ENCODE measurements at places on chromosomes 1 and 21.

- no peak for DNase-seq
- no peaks in the 10 kb centered on the region for H3K36me3 ChIP-seq
- peaks cover 9% of the 10 kb centered on the region for H3K4me1 ChIP-seq
- H3K27ac ChIP-seq = peak overlapping the region; percentile 3
These were observed 730.9 kb upstream of the ADGRL2 start for GRCh38 chr1:81069856-81070255.

GRCh38 chr1:50272912-50273311 lies 150.3 kb downstream of the DMRTA2 start:
- no peak overlapping the region for H3K27ac ChIP-seq
- H3K4me1 ChIP-seq = no peaks in the 10 kb centered on the region
- H3K36me3 ChIP-seq = no peaks in the 10 kb centered on the region
- H3K27me3 ChIP-seq = no peaks in the 10 kb centered on the region
- no peak for DNase-seq
- no peak overlapping the region for H3K4me3 ChIP-seq

GRCh38 chr1:224533517-224533916 lies 82.6 kb upstream of the CNIH3 start:
- H3K4me1 ChIP-seq = peaks cover 10% of the 10 kb centered on the region
- no peaks in the 10 kb centered on the region for H3K27me3 ChIP-seq
- DNase-seq = no peak
- no peak overlapping the region for H3K4me3 ChIP-seq
- no peaks in the 10 kb centered on the region for H3K36me3 ChIP-seq
- no peak overlapping the region for H3K27ac ChIP-seq

DNA sequence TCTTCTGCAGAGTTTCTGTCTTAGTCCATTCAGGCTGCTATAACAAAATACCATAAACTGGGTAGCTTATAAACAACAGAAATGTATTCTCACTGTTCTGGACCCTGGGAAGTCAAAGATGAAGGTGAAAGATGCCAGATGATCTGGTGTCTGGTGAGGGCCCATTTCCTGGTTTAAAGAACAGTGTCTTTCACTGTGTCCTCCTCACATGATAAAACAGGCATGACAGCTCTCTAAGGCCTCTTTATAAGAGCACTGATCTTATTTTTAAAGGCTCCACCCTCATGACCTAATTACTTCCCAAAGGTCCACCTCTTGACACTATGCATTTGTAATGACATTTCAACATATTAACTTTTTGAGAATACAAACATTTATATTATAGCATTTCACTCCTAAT lies 250.2 kb upstream of the ZRANB2 start:
- H3K36me3 ChIP-seq = no peaks in the 10 kb centered on the region
- no peaks in the 10 kb centered on the region for H3K27me3 ChIP-seq
- no peak for DNase-seq
- no peaks in the 10 kb centered on the region for H3K4me1 ChIP-seq

DNA sequence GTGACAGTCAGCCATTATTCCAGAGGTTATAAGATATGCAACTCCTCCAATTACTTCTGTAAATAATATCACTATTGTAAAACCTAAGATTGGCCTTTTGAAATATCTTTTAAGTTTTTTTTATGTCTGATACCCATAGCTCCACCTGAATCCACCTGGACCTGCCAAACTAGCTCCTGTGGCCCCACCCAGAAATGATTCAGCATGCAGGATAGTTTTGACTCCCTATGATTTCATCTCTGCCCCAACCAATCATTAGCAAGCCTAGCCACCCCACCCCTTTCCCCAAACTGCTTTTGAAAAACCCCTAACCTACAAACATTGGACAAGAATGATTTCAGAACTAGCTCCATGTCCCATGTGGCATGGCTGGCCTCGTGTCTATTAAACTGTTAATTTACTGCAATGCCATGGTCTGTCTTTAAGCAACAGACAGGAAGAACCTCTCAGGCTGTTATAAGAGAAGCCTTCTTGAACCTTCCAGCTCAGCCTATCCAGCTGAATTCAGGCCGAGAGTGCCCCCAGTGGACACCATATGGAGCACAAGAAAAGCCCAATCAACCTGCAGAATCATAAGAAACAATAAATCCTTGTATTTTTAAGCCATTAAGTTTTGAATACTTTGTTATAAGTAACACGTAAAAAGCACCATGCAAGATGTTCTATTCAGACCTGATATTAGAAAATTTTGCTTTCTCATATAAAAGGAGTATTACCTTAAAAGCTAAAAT lies 263.0 kb upstream of the ZRANB2 start:
- no peaks in the 10 kb centered on the region for H3K27me3 ChIP-seq
- no peak overlapping the region for H3K27ac ChIP-seq
- no peak for DNase-seq

DNA sequence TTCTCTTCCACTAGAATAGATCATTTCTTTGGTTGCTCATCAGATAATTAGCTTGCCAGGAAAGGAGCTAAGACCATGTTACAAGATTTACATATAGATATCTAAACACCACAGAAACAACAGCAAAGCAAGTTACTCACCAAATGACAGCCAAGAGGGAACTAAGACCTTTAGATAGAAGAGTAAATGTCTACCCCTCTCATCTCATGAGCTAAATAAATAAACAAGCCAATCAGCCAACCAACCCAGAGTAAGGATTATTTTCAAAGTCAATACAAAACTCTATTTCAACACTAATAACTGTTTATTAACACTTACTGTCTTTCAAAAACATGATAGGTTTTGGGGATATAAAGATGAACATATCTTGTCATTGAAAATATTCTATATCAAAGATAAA lies 474.7 kb downstream of the LMO4 start:
- no peaks in the 10 kb centered on the region for H3K36me3 ChIP-seq
- no peak for DNase-seq
- H3K27me3 ChIP-seq = no peaks in the 10 kb centered on the region

DNA sequence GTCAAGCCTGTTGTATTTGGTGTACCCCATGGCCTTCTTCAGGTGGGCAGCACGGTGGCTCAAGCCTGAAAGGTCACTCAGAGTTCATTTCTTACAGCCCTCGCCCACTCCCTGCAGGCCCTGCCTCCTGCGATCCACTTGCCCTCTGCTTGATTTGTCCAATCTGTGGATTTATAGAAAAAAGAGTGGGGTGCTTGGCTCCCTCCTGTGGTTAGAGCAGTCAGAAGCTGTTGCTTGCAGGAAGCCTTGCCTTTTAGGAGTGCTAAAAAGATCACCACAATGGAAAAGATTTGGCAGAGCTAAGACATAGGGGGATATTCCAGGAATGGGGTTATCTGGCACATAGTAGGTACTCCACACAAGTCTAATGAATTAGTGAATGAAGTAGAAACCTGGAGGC lies 108.0 kb upstream of the TRABD2B start:
- no peaks in the 10 kb centered on the region for H3K4me1 ChIP-seq
- no peak overlapping the region for H3K4me3 ChIP-seq
- peaks cover 7% of the 10 kb centered on the region for H3K27me3 ChIP-seq
- no peak for DNase-seq
- H3K36me3 ChIP-seq = no peaks in the 10 kb centered on the region

DNA sequence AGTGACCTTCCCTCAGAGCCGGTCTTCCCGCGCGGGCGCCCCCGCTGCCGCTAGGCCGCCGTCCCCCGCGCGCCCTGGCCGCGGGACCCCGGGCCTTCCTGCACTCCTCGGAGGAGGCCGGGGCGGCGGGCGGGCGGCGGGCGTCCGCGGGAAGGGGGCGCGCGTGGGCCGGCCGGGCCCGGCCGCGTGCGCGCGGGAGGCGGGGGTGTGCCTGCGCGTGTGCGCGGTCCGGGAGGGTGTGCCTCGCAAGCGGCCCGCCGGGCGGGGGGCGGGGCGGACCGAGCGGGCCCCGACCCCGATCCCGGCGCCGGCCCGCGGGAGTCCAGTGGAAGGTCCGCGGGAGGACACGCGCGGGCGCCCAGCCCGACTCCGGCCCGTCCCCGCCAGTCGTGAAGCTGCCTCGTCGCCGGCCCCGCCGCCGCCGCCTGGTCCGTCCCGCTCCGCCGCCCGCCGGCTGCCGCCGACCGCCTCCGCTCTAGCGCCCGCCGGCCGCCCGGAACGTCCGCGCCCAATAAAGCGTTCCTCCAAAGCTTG lies 438 bp downstream of the MRPS6 start:
- peak overlapping the region; percentile 84 for H3K27ac ChIP-seq
- peak overlapping the region; percentile 93 for H3K4me3 ChIP-seq
- H3K27me3 ChIP-seq = no peaks in the 10 kb centered on the region
- peaks cover 46% of the 10 kb centered on the region for H3K4me1 ChIP-seq
- peaks cover 28% of the 10 kb centered on the region for H3K36me3 ChIP-seq

- DNase-seq = no peak
- no peak overlapping the region for H3K27ac ChIP-seq
- peaks cover 33% of the 10 kb centered on the region for H3K27me3 ChIP-seq
- H3K4me1 ChIP-seq = peaks cover 13% of the 10 kb centered on the region
- peaks cover 3% of the 10 kb centered on the region for H3K36me3 ChIP-seq
These were observed 258.9 kb downstream of the SETD4 start for GRCh38 chr21:35801391-35801790.

- H3K27me3 ChIP-seq = no peaks in the 10 kb centered on the region
- no peak for DNase-seq
- H3K4me1 ChIP-seq = peaks cover 17% of the 10 kb centered on the region
- no peaks in the 10 kb centered on the region for H3K36me3 ChIP-seq
These were observed 7.6 kb upstream of the S100A11 start for GRCh38 chr1:152044386-152044785.

GRCh38 chr21:35548904-35549615 lies 500.0 kb upstream of the RUNX1 start:
- peaks cover 2% of the 10 kb centered on the region for H3K4me1 ChIP-seq
- H3K4me3 ChIP-seq = no peak overlapping the region
- H3K27ac ChIP-seq = no peak overlapping the region

GRCh38 chr1:61523893-61524605 lies 200.9 kb downstream of the TM2D1 start:
- H3K4me1 ChIP-seq = peaks cover 5% of the 10 kb centered on the region
- no peak overlapping the region for H3K27ac ChIP-seq
- no peak overlapping the region for H3K4me3 ChIP-seq
- no peak for DNase-seq
- no peaks in the 10 kb centered on the region for H3K36me3 ChIP-seq
- peaks cover 20% of the 10 kb centered on the region for H3K27me3 ChIP-seq

DNA sequence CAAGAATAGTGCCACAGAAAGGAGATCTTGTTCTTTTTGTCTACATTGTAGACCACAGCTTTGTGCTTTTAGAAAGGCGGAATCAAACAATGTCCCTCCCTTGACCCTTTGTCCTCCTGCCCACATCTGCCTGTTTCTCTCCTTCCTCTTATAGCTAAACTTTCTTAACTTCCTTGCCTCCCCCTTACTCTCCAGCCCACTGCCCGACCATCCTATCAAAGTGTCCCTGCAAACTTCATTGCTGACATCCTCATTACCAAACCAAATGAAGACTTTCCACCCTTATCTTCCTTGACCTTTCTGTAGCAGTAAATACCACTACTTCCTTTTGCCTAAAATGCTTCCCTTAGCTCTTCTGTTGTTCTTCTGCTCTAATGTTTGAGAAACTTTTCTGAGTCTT lies 5.0 kb downstream of the SELP start:
- DNase-seq = no peak
- H3K4me3 ChIP-seq = no peak overlapping the region

DNA sequence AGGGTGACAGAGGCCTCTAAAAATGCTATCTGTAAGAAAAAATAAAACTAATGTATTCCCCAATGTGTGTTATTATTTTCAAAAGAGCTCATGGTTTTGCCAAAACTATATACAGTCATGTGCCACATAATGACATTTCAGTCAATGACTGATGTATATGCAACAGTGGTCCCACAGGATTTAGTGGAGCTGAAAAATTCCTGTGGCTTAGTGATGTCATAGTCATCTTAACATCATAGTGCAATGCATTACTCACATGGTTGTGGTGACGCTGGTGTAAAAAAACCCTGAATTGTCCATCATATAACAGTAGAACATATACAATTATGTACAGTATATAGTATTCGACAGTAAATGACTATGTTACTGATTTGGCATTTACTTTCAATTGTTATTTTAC lies 172.4 kb downstream of the CACNA1E start:
- no peaks in the 10 kb centered on the region for H3K4me1 ChIP-seq
- no peaks in the 10 kb centered on the region for H3K27me3 ChIP-seq
- H3K36me3 ChIP-seq = no peaks in the 10 kb centered on the region

- no peak for DNase-seq
- H3K27me3 ChIP-seq = no peaks in the 10 kb centered on the region
- peaks cover 24% of the 10 kb centered on the region for H3K4me1 ChIP-seq
- peak overlapping the region; percentile 65 for H3K27ac ChIP-seq
These were observed 362.0 kb downstream of the ADGRL2 start for GRCh38 chr1:82162486-82163420.

DNA sequence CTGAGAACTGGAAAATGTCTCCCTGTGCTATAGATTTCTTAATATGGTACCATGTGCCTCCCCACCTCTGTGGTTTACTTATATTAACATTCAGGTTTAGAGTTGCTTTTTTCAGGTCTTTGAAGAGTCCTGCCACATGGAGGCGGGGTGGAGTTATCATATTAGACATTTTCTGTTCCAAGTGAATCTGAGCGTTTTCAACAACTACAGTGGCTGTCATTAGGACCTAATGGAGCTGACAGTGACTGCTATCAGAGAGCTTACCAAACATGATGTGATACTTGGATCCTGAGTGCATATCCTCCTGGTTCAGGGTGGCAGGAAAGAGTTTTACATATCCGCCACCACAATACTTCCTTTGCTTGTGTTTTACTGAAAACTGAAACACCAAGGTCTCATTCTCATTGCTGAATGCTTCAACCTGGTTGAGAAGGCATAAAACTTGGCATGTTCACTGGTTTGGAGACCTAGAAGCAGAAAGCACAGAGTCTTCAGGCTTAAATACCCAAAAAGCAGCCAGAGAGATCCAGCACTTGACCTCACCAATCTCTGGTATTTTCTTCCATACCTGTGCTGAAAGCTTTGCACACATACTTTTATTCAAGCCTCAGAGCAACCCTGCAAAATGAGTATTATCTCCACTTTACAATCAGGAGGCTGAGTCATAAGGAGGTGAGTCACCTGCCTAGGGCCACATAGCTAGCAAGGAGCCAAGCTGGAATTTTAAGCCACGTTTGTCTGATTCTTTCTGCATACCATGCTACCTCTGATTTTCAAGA lies 47.4 kb upstream of the OSBPL9 start:
- H3K27me3 ChIP-seq = no peaks in the 10 kb centered on the region
- H3K4me3 ChIP-seq = no peak overlapping the region
- no peak overlapping the region for H3K27ac ChIP-seq
- no peak for DNase-seq

DNA sequence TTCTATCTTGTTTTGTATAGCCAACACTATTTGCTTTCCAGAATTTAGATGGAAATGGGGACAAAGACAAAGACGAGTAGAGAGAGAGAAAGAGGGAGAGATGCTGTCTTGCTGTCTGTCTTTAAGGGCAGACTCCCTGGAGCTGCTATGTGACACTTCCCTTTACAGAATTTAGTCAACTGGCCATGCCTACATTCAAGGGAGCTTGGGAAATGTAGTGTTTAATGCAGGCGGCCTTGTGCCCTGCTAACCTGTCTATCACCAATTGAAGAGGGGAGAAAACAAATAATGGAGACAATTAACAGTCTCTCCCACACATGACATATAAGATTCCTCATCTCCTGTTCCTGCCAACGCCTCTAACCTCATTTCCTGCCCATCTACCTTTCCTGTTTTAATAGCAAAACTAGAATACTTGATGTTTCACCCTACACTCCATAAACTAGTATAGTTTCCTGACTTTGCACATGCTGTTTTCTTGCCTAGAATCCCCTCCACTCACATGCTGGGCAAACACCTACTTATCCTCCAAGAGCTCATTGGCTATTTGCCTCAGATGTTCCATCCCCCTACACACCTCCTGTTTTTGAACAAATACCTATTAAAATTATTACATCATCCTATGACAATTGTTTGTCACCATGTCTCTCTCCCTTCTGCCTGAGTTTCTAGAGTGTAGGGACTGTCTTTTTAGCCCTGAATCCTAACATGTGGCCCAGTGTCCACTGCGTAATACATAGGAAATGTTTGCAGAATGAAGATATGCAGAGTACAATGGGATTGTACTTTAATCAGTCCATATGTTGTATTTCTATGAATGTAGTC lies 117.2 kb downstream of the SLC25A24 start:
- no peaks in the 10 kb centered on the region for H3K36me3 ChIP-seq
- H3K4me3 ChIP-seq = no peak overlapping the region

All from osteocyte (in vitro differentiated cells).